Hippocampal formation (tissue), 2 donors: ENCODE measurements at places on chromosomes 4 and X.

DNA sequence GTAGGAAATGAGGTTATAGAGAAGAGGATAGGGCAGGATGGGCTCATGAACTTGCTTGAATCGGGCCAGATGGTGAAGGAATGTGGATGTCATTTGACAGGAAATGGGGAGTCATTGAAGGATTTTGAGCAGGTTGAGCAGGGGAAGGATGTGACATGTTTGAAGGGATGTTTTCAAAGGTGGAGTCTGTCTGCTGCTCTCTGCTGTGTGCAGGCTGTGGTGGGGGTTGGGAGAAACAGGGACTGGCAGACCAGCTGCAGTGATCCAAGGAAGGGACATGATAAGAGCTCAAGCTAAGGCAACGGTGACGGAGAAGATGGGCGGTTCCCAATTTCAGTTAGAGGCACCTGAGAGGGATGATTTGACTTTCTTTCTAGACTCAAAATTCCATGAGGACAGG is 14.0 kb upstream of the XPNPEP2 start:
- no peak for DNase-seq

DNA sequence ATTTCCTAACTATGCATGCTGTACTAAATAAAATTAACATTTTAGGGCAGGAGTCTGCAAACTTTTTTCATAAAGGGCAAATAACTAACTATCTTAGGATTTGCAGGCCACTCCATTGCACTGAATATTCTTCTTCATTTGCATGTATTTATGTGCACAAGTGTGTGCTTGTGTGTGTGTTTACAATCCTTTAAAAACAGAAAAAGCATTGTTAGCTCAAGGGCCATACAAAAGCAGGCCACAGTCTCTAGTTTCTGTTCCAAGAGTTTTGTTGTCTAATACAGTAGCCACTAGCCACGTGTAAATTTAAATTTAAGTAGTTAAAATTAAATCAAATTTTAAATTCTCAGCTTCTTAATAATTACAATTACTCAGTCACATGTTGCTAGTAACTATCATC is 621.8 kb downstream of the TMA16 start:
- DNase-seq = no peak

DNA sequence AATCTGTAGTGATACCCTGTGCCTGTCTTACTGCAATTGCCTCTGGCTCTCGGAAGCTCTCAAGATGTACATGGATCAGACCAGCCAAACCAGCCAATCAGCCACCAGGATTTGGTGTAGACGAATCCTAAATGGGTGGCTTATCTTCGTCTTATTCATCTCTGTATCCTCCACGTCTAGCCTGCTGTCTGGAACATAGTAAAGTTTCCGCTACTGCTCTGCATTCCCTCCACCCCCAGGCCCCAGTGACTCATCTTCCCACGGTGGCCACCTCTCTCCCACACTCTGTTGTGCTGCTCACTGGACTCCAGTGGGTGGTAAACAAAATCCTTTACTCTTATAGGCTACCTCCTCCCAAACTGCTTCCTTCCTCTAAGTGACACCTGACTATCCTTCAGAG is 37.8 kb downstream of the SEPTIN6 start:
- DNase-seq = no peak

- DNase-seq = no peak
These were observed 5.5 kb upstream of the GSX2 start for GRCh38 chr4:54094451-54094850.

GRCh38 chr4:159201168-159201567 is 98.3 kb downstream of the RAPGEF2 start:
- peak; percentile 39 for DNase-seq
